ENCODE measurements at places on chromosomes 7 and 10.
A peak's percentile ranks its signal among the peaks of the same experiment; 100 is the strongest.

- no peak for DNase-seq
These were observed 191.0 kb downstream of the LSM5 start for GRCh38 chr7:32299133-32299702.

DNA sequence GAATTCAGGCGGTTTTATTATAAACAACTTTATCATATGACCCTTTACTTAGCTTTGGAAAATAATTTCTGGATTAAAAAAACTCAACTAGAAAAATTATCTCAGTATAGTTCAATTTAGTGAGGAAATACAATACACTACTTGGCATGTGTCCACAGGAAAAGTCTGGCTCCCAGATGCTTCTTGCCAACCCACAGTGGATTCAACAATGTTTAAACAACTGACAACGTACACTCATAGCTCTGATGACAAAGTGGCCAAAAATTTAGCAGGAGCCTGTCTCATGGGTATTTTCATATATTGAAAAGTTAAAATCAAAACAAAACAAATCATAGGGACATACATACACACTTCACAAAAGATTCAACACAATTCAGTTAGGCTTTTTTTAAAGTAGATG, 158.8 kb downstream of the SKAP2 start:
- no peak for DNase-seq

DNA sequence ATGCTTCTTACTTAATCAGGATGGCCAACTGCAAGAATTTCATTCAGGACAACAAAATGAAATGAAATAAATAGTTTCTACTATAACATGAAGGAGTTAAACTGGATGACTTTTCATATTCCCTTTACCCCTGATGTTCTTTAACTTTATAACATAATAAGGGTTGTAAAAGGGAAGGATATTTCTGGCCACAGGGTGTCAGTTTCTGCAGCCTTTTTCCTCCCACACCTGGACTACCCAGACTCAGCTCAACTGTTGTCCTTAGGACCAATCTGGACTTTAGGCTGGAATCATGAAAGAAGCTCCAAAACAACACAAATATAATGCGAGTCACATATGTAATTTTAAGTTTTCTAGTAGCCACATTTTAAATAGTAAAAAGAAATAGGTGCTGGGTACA, 43.4 kb downstream of the PRPS1L1 start:
- DNase-seq = no peak

DNA sequence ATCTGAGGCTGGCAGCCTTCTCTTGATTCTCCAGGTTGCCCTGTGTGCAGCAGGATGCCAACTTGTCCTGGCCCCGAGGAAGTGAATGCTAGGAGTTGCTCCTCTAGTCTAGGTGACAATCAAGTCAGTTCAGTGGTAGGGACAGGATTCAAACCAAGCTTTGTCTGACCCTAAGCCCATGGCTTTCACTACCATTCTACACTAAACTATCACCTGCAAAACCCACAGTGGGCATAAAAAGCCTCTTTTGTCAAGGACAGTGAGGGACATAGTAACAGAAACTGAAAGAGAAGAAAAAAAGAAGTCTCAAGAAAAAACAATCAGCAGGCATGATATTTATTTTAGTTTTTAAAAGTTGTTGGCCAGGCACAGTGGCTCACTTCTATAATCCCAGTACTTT, 33.5 kb downstream of the KCNMA1 start:
- DNase-seq = no peak

- DNase-seq = no peak
These were observed 287.1 kb upstream of the CSTF2T start for GRCh38 chr10:51986516-51986915.

DNA sequence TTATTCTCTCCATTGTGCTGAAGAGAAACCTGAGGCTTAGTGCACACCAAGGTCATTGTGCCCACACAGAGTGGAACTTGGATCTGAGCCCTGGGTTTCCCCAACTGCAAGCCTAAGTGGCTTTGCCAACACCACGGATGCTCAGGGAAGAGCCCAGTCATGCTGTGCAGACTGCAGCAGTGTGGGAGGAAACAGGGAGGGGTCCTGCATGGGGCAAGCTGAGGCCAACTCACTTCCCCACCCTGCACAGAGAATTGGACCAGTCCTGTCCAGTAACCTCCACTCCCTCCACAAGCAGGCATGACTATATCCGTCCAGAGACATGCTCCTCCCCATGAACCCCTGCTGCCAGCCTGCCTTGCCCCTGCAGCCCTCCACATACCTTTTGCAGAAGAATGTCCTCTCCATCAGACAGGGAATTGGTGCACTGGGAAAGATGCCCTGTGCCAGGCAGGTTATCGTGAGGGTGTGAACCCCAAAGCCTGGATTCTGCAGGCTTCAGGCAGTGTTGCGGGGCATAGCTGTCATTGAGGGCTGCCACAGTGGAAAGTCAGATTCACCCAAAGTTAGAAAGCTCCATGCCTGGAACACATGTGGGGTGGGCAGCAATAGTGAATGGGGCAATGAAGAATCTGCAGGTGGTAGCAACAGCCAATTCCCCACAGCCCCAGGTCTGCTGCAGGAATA, 44.9 kb downstream of the DRGX start:
- DNase-seq = no peak

GRCh38 chr10:95445223-95445836, 115.8 kb downstream of the SORBS1 start:
- no peak for DNase-seq

DNA sequence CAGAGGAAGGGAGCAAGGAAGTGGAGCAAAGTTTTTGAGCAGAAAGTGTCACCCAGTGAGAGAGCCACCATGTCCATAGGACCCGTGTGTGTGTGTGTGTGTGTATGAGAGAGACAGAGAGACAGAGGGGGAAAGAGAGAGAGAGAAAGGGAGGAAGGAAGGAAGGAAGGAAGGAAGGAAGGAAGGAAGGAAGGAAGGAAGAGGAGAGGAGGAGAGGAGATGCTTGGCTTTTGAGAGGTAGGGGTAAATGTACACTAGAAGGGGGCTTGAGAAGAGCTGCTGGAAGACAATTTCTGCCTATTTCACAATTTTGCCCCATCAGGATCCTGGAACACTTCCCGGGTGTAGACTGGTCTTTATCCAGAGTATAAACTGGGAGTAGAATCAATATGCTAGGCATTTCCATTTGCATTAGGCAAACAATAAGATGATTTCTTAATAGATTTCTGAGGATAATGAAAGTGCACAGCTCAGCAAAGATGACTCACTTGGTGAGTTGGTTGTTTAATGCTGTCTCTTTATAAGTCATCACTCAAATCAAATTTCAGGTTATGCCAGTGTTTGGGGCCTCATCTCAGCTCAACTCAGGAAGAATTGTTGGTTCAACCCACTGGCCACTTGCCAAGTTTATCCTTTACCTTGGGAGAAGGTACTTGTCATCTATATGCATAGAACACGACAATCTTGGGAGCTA, 70.0 kb upstream of the FAM13C start:
- DNase-seq = no peak

DNA sequence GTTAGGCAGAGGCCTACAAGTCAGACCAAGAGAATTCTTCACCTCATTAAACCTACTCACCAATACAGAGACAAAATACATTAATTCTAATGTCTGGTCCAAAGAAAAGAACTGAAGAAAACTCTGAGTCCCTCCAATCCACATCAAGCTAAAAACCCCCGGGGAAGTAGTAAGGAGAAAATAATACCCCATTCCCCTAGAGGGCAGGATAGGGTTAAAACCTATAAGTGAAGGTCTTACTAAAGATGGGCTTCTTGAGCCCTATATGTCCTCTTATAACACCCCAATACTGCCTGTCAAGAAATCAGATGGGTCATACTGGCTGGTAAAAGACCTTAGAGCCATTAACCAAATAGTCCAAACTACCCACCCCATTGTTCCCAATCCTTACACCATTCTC, 141.3 kb upstream of the TMEM106B start:
- no peak for DNase-seq

DNA sequence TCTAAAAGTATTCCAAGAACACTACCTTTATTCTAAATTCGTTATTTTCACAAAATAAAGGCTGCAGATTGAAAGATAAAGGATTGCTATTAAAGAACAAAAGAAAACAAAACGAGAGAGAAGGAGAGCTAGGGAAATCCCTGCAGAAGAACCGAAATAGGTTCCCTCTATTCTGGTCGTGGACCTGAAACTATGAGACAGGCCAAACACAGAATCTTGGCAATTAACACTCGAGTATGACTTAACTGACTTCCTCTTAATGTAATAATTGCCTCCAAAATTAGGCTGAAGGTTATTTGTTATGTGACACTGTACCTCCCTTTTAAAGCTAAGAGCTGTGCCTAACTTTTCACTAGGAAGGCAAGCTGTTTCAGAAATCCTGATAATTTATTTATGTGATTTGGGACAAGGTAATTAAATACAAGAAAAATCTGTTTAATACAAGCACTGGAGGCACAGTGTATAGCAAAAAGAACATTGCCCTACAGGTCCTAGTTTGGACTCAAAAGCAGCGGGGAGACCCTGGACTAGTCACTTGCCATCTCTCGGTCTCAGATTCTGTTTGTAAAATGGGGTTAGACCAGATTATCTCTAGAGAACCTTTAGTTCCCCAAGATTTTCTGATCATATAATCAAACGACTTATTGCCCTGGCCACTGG, 11.6 kb downstream of the NAMPT start:
- no peak for DNase-seq

- no peak for DNase-seq
These were observed 41.1 kb upstream of the EN2 start for GRCh38 chr7:155416646-155417380.

GRCh38 chr10:133438711-133439273, 14.4 kb upstream of the SPRN start:
- peak; percentile 30 for DNase-seq

GRCh38 chr7:151017953-151018420, 6.3 kb downstream of the ATG9B start:
- peak; percentile 76 for DNase-seq

- no peak for DNase-seq
These were observed 105.7 kb upstream of the INSIG1 start for GRCh38 chr7:155191901-155192478.

- DNase-seq = no peak
These were observed 860 bp upstream of the WDR86 start for GRCh38 chr7:151410405-151411390.

- DNase-seq = no peak
These were observed 92.3 kb downstream of the CCDC7 start for GRCh38 chr10:32538256-32538655.

DNA sequence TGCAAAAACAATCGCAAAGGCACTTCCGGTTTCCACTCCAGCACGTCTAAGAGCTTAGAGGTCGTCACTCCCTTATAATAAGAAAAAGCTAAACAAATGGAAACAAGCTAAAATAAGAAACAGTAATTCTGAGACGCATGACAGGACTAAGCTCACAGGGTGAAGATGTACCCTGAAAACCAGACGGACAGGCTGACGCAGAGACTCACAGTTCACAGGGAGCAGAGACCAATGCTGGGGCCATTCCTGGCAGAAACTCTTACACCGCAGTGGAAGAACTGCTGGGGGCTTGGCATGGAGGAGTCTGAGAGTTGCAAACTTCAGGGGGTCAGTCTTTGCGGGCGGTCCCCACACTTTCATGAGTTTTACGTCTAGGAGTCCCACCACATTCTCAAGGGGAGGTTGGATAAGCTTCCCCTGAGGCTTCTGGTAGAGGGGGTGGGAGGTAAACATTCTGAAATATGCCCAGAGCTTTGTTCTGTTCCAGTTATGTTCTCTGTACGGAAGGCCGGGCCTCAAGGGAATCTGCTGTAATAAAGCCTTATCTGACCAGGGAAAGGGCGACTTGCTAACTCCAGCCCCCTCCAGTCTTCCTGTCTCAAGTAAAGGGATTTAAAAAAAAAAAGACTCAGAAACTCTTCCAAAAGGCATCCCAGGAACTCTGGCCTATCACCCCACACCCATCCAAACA, 47.8 kb downstream of the BRI3 start:
- DNase-seq = no peak

DNA sequence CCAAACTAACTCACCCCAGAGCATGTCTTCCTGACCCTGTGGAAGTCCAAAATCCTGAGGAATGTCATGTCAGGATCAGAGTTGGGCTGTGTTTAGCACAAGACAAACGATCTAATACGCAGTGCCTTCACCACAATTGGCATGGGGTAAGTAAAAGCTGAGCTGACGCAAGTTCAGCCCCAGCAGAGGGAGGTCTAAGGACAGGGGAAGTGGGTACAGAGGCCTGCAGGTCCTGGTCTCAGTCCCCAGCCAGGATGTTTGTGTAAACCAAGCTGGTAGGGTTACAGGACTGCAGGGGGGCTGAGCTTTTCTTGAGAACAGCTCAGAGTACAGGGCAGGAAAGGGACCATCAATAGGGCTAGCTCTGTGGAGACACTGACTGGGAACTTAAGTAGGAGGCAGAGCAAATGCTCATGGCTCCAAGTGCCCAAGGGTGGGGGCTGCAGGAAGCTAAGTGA, 5.3 kb upstream of the KCNIP2 start:
- DNase-seq = no peak

DNA sequence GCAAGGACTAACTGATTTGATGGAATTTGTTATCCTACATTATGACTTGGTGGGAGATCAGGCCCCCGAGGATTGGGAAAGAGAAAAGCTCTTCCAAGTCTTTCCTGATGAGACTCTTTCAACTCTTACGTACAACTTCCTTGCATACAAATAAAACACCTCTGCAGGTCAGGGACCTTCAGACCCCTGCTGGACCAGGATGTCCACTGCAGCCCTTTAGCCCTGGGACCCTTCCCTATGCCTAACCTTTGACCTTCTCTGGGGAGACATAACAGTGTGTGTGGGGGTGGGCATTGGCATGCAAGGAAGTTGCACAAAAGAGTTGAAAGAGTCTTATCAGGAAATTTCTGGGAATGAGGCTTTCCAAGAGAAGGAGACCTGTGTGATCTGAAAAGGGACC, 859.4 kb downstream of the TYW1 start:
- DNase-seq = no peak

GRCh38 chr7:85065306-85065705, 121.5 kb downstream of the SEMA3D start:
- no peak for DNase-seq
